Upper lobe of left lung (tissue), 6 donors: ENCODE measurements at places on chromosomes 7 and 10. TPM values are rescaled to one million over a fixed set of nuclear protein-coding genes. Genes with fewer than 3 reads are reported as not detected.

DNA sequence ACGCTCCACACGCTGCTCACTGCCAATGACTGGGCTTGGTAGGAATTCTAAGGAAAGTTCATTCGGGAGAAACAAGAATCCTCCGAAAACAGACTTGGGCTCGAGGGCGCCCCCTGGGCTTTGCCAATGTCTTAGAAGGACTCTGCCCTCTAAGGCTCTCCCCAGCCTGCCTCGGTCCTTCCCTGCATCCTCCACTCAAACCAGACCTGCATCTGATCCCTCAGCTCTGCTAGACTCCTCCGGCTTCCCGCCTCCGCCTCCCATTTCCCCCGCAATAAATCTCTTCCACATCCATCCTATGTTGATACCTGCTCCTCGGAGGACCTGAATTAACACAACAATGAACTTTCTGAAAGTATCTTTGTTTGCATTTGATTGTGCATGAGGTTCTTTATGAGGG, 177.6 kb downstream of the PLPP4 start:
- H3K4me3 ChIP-seq, result no peak overlapping the region
- no peaks in the 10 kb centered on the region for H3K36me3 ChIP-seq
- no peak overlapping the region for H3K27ac ChIP-seq
- H3K4me1 ChIP-seq, result no peaks in the 10 kb centered on the region
- H3K27me3 ChIP-seq, result no peaks in the 10 kb centered on the region

GRCh38 chr7:76066716-76067503, 19.0 kb downstream of the MDH2 start:
- no peaks in the 10 kb centered on the region for H3K27me3 ChIP-seq
- H3K4me3 ChIP-seq, result no peak overlapping the region
- H3K27ac ChIP-seq, result no peak overlapping the region
- DNase-seq, result no peak

The STAMBPL1 gene
- total RNA-seq, result 6.3 TPM

DNA sequence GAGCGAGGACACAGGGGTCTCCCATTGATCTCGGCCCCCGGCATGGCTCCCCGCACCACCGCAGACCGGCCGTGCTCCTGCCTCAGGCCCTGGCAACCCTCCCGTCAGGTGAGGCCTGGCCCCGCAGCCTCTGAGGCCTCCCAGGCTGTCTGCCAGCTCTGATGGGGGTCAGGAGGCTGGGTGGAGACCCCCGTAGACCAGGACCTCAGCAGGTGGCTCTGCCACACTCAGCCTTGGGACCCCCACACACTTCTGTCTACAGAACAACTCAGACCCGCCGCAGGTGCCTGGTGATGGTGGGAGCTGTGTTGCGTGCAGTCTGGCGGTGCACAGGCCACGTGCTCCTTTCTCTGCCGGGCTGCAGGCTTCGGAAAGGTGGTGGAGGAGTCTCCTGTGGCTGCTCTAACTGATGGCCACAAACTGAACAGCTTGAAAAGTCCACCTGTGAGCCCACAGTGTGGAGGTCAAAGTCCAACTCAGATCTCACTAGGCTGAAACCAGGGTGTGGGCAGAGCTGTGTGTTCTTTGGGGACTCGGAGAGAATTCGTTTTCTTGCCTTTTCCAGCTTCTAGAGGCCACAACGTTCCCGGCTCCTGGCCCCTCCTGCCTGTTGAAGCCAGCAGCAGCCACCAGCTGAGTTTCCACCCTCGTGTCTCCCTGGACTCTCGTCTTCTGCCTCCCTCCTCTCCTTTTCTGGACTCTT, 62.5 kb downstream of the PWWP2B start:
- H3K4me1 ChIP-seq, result peaks cover 6% of the 10 kb centered on the region
- no peak overlapping the region for H3K4me3 ChIP-seq
- H3K36me3 ChIP-seq, result no peaks in the 10 kb centered on the region
- DNase-seq, result no peak

- no peaks in the 10 kb centered on the region for H3K36me3 ChIP-seq
- no peaks in the 10 kb centered on the region for H3K4me1 ChIP-seq
- no peak overlapping the region for H3K4me3 ChIP-seq
- H3K27me3 ChIP-seq, result no peaks in the 10 kb centered on the region
These were observed 26.2 kb upstream of the FRMD4A start for GRCh38 chr10:14356921-14357320.

- H3K4me3 ChIP-seq, result no peak overlapping the region
- DNase-seq, result no peak
- no peaks in the 10 kb centered on the region for H3K36me3 ChIP-seq
- no peak overlapping the region for H3K27ac ChIP-seq
- H3K27me3 ChIP-seq, result no peaks in the 10 kb centered on the region
- H3K4me1 ChIP-seq, result peaks cover 3% of the 10 kb centered on the region
These were observed 73.3 kb upstream of the NANOS1 start for GRCh38 chr10:118955951-118956801.

DNA sequence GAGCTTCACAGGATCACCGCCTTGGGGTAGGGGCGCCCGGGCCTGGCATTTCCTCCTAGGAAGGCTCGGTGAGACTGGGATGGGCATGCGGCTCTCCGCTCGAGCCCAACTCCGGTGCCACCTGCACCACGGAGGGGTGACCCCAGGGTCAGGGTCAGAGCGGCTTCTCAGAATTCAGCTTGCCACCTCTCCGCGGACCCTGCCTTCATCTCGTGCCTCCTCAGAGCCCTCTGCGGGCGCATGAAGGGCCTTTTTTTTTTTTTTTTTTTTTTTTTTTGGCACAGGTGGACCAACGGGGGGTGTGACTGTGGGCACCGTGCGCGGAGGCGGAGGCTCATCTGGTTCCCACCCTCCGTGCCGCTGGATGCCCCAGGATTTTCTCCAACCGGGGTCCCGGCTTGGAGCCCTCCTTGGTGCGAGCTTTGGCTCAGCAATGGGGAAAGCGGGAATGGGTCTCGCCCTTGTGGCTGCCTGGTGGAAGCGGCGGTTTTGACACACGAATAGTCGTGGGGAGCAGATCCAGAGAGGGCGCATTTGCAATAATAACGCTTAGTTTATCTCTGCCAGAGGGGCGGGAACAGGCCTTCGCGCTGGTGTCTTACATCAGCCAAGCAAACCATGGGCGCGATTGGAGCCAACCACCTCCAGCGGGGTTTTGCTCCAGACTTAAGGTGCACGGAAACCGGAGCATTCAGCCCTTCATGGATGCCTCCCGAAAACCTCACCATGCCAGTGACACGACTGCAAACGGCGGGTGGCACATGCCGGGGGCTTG, 5.0 kb upstream of the TNRC18 start:
- H3K27ac ChIP-seq, result peak overlapping the region; percentile 99
- no peaks in the 10 kb centered on the region for H3K27me3 ChIP-seq
- DNase-seq, result peak; percentile 73
- peaks cover 23% of the 10 kb centered on the region for H3K4me1 ChIP-seq
- H3K36me3 ChIP-seq, result no peaks in the 10 kb centered on the region
- peak overlapping the region; percentile 78 for H3K4me3 ChIP-seq

- no peaks in the 10 kb centered on the region for H3K4me1 ChIP-seq
- DNase-seq, result no peak
- no peak overlapping the region for H3K27ac ChIP-seq
- H3K4me3 ChIP-seq, result no peak overlapping the region
- H3K36me3 ChIP-seq, result no peaks in the 10 kb centered on the region
- no peaks in the 10 kb centered on the region for H3K27me3 ChIP-seq
These were observed 75.9 kb upstream of the MAGI2 start for GRCh38 chr7:79529214-79529880.

DNA sequence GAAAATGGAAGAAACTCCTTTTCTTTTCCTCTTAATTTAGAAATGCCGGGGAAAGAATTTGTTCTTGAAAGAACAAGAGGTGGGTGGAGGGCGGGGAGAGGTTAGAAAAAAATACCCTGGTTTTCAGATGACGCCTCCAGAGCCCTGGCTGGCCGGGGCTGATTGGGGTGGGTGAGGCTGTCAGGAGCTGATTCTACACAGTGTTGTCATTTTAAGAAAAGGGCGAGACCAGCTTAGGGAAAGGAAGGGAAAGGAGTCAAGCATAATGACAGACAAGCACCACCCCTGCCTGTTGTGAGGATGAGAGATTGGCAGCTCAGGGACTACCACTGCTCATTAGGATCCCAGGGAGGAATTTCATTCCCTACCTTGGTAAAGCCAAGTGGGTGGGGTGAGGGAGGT, 9.9 kb upstream of the FAM180A start:
- H3K27ac ChIP-seq, result peak overlapping the region; percentile 69
- H3K27me3 ChIP-seq, result no peaks in the 10 kb centered on the region
- H3K36me3 ChIP-seq, result no peaks in the 10 kb centered on the region
- no peak overlapping the region for H3K4me3 ChIP-seq
- DNase-seq, result no peak

DNA sequence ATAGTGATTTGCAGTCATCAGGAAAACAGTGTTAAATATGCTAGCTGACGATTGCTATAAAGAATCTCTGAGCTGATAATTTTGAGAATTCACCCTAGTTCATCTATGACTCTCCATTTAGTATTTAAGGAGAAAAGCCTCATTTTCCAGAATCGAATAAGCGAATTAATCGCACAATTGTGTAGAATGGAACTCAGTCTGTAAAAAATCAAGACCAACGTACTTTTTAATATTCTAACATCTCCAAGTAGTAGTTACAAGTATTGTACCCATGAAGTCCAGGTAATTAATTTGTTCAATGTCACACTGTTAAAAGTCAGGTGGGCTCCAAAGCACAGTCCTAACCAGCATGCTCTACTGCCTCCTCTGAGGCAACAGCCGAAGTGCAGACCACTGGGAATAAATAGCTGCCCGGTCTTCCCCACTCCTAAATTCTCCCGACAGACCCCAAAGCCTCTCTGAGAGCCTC, 380 bp upstream of the AGBL3 start:
- peaks cover 22% of the 10 kb centered on the region for H3K4me1 ChIP-seq
- peak overlapping the region; percentile 90 for H3K27ac ChIP-seq
- no peaks in the 10 kb centered on the region for H3K36me3 ChIP-seq
- no peaks in the 10 kb centered on the region for H3K27me3 ChIP-seq
- H3K4me3 ChIP-seq, result peak overlapping the region; percentile 71

The ADAM12 gene
- total RNA-seq, result 0.44 TPM

- H3K4me3 ChIP-seq, result no peak overlapping the region
- no peaks in the 10 kb centered on the region for H3K27me3 ChIP-seq
- no peak overlapping the region for H3K27ac ChIP-seq
- DNase-seq, result no peak
These were observed 194.4 kb downstream of the ADARB2 start for GRCh38 chr10:1542941-1543340.

DNA sequence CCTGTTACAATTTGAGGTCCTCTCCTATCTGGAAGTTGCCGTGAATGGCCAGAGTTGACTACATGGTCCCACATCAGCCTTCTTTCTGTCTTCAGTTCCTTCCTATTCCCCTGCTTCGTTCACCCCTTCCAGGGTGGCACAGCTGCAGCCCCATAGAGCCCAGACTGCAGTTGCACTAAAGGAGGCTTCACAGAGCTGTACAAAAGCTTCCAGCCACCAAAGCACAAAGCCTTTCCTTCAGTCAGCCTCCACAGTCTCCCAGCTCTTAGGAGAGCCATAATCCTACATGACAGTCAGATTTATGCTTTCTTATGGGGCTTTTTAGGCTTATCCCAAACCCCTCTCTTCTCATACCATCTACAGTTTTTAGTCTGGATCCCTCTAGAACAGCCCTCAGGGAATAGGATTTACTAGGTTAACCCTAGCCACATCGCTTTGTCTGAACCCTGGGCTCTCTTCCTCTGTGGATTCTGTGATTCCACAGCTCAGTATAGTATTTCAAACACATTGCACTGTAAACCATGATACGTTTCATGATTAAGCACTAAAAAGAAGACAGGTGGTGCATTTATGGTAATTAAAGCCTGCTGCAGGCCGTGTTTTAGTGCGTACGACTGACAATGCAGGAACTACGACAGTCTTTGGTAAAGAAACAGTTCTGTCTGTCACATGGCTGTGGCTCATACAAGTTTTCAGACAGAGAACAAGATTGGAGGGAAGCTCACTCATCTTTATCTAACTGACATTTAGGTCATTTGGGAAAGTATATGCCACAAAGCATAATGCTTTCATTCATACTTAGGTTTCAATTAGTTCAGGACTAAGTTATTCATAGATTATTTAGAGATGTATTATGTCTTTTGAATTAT, 208.3 kb upstream of the KMT2E start:
- no peak overlapping the region for H3K4me3 ChIP-seq
- DNase-seq, result no peak
- H3K27ac ChIP-seq, result no peak overlapping the region
- no peaks in the 10 kb centered on the region for H3K4me1 ChIP-seq

DNA sequence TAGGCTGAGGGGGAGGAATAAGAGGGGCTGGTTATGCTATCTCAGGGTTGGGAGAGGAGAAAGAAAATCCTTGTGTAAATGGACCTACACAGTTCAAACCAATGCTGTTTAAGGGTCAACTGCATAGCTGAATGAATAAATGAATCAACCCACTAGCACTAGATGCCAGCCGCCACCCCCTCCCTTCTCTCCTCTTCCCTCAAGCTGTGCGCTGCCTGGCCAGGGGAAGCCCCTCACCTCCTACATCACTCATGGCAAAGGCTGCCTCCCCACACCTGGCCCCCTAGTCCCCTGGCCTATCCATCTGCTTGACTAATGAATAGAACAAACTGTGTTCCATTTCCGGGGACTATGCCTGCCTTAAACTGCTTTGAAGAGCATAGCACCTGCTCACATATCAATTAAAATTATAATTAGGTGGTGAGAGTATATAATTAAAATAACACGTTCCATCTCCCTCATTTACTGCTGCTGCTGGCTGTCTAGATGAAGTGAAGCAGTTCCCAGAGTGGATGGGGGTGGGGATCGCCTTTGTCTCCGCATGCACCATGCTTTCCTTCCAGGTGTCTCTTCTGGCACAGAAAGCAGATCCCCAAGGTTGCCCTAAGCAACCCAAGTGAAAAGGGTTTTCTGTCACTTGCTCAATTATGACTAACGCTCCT, 32.6 kb downstream of the GRID1 start:
- no peak overlapping the region for H3K4me3 ChIP-seq
- H3K36me3 ChIP-seq, result no peaks in the 10 kb centered on the region
- no peaks in the 10 kb centered on the region for H3K27me3 ChIP-seq
- no peaks in the 10 kb centered on the region for H3K4me1 ChIP-seq
- H3K27ac ChIP-seq, result no peak overlapping the region

- H3K4me3 ChIP-seq, result no peak overlapping the region
- peaks cover 7% of the 10 kb centered on the region for H3K4me1 ChIP-seq
- H3K27me3 ChIP-seq, result peaks cover 16% of the 10 kb centered on the region
- H3K27ac ChIP-seq, result no peak overlapping the region
- DNase-seq, result no peak
These were observed 7.4 kb upstream of the KAZALD1 start for GRCh38 chr10:101054351-101054750.

The STOX1 gene
- 2.1 TPM for total RNA-seq

GRCh38 chr10:133276435-133277201, at the start of gene ADAM8:
Gene ADAM8, minus strand, starts transcription at chr10:133276868. Its CDS starts 51 bp downstream, at chr10:133276817.
- peaks cover 55% of the 10 kb centered on the region for H3K4me1 ChIP-seq
- H3K27ac ChIP-seq, result peak within 1 kb of the TSS; percentile 88
- H3K27me3 ChIP-seq, result no peaks in the 10 kb centered on the region
- peak within 1 kb of the TSS; percentile 39 for H3K4me3 ChIP-seq
- peaks cover 19% of the 10 kb centered on the region for H3K36me3 ChIP-seq

DNA sequence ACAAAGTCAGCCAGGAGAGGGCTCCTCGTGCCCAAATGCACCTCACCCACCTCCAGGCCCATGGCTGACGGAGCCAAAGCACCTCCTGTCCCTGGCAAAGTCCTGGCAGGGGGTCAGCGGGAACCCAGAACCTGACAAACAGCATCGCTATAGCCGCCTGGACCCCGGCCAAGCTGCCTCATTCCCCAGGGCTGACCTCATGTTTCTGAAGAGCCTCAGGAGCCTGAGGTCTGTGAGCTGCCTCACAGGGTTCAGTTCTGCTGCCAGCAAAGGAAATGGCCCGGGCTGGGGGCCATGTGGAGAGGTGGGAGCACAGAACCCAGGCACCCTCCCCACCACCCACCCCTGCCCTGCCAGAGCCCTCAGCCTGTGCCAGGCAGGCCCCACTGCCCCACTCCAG, 4.2 kb upstream of the NANOS1 start:
- peaks cover 27% of the 10 kb centered on the region for H3K4me1 ChIP-seq
- H3K27me3 ChIP-seq, result no peaks in the 10 kb centered on the region

The OR2A42 gene
- total RNA-seq, result not detected

The EEPD1 gene
- 11.3 TPM for total RNA-seq

The ZFAND4 gene
- total RNA-seq, result 38.8 TPM
